ENCODE measurements at places on chromosomes 16 and 17. TPM values are rescaled to one million over a fixed set of nuclear protein-coding genes. Genes with fewer than 3 reads are reported as not detected.

- DNase-seq: no peak
Measured at GRCh38 chr16:67995423-67995822, 3.9 kb downstream of the DPEP2 start.

DNA sequence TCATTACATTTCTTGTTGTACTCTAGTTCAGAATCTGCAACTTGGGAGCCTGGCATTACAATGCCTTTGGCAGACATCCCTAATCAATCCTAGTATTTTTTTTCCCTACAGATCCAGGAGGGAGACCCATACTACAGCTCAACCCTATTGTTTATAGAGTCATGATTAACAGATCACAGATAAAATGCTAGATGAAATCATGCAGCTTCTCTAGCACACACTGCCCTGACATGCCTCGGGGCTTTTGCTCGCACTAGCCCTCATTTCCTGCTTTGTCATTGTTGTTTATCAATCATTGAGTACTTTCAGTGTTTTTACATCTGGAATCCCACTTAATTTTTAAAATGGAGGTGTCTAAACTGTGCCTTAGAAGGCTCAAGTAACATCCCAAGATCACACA is 412.5 kb downstream of the CA10 start:
- DNase-seq: no peak

GRCh38 chr17:31580706-31581490 is 189.4 kb downstream of the RAB11FIP4 start:
- peak; percentile 98 for DNase-seq

GRCh38 chr16:48948911-48949310 is 332.7 kb downstream of the CBLN1 start:
- no peak for DNase-seq

DNA sequence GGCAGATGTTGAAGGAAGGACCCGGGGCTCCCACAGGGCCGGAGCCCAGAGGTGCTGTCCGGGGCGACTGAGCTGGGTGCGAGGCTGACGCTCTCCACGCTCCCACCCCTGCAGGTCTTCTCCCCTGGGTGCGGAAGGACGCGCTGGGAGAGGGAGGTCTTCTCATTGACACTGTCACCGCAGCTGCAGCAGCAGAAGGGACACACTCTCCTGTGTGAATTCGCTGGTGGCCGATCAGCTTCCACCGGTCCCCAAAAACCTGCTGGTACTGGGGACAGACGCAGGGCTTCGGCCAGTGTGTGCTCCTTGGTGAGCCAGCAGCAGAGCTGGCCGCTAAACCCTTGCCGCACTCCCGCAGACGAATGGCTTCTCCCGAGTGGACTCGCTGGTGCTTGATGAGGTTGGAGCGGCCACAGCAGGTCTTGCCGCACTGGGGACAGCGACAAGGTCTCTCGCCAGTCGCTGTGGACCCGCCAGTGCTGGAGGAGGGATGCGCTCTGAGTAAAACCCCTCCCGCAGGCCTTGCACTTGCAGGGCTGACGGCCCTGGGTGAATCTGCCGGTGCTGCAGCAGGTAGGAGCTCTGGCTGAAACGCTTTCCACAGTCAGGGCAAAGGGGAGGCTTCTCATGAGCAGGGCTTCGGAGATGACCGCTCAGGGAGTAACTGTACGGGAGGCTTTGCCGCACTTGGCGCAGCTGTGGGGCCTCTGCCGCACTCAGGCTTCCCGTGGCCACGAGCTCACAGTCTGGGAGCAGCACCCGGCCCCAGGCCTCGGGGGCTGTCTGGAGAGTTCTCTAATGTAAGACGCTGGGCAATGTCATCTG is 6.2 kb downstream of the ZNF843 start:
- no peak for DNase-seq

DNA sequence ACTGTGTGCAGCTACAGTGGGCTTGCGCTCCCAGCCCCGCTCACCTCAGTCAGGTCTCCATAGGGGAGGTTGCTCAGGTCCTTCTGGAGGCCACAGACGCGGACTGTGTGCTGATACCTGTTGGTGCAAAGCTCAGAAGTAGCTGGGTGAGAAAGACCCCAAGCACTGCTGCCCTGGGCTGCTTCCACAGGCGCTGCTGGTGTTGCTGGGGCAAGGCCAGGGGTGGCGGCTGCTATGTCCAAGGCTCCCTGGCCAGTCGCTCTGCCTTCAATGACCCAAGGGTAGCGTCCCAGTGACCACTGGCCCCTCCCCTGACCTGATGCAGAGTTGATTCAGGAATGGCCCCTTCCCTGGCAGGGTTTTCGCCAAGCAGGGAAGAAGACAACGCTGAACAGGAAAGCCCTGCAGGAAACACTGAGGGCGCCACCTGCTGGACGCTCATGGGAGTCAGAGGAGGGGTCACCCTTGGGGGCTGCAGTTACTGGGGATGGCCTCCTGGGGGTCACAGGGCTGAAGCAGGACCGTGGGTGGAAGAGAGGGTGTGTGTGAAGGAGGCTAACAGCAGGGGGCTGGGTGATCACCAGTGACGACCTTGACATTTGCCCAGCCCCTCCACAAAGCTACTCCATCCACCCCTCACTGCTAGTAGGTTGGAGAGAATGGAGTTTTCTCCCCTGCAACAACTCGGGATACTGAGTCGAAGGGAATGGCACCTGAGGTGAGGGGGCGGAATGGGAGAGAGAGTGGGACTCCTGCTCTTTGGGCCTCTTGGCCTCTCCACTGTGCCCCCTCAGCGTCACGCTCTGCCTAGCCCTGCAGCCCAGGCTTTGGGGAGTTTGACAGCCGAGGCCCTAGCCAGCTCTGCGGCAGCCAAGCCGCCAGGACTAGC is 38.3 kb downstream of the ABCC12 start:
- DNase-seq: peak; percentile 56

ITGAX gene
- not detected for total RNA-seq

NPIPB5 gene
- 9.7 TPM for total RNA-seq
